ENCODE measurements at places on chromosomes 1 and 21.

GRCh38 chr1:201708085-201708512, 120.9 kb upstream of the IPO9 start:
- DNase-seq, result no peak

- no peak for DNase-seq
These were observed 15.4 kb upstream of the KIAA0040 start for GRCh38 chr1:175207971-175208370.

DNA sequence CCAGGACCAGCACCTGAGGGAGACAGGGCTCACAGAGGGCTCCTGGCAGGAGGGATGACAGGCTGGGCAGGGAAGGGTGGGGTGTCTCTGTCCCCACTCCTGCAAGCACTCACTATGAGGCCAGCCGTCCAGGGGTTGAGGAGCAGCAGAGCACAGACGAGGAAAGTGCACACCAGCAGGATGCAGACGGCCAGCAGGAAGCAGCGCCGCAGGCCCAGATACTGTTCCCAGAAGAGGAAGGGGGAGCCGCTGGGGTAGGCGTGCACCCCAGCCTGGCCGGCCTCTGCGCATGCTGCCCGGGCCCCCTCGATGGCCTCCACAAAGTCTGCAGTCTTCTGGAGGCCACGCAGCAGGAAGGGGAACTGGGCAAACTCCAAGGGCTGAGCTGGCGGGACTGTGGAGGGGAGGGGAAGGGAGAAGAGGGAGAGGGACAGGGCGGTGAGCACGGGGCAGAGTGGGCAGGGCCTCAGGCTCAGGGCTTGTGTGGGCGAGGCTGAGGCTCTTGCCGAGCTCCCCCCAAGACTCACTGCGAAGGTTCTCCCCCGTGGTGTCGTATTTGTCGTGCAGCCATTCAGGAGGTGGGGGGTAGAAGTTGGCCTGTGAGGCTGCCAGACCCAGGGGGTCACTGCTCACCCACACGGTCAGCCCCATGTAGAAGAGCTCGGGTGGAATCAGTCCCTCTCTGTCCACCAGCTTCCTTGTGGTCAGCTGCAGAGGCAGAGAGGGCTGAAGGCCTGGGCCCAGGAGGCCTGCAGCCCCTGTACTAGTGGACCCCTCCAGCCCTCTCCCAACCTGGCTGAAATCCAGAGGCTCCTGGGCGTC, 16.5 kb downstream of the PTCH2 start:
- DNase-seq, result no peak

- DNase-seq, result no peak
These were observed 779.6 kb upstream of the PRMT6 start for GRCh38 chr1:106276871-106277270.

DNA sequence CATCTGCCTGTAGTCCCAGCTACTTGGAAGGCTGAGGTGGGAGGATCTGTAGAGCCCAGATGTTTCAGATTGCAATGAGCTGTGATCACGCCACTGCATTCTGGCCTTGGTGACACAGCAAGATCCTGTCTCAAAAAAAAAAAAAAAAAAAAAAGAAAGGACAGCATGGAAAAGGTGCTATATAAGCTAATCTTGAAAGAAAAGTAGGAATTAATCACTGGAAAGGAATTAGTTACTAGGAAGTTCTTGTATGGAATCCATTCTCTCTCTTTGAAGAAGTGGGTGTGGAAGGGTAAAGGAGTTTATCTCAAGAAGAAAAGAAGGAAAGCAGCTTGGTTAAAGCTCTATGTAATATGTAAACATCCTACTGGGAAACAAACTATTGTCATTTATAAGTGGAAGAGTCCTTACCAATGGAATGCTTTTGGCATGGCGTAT, 339.2 kb downstream of the DPYD start:
- no peak for DNase-seq

DNA sequence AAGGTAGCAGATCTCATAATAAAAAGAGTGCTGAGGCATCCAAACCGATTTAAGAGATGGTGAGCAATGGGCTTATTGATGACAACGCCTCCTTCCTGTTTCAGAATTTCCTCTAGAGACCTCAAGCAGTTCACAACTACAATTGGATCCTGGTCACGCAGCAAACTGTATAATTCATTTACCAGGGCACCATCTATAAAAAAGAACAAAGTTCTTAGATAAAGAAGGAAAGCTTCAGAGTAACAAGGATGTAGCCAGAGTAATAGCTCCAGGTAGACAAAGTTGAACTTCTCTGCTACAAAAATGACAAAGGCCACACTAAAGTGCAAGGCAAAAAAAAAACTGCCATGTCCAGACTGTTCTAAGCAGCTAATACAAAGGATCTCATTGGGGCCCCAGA, 3.4 kb downstream of the AP4B1 start:
- DNase-seq, result no peak
